Activated CD8-positive, alpha-beta memory T cell treated with anti-CD3 and anti-CD28 coated beads for 36 hours (primary cell): ENCODE measurements at places on chromosomes 7 and 10. TPM values are rescaled to one million over a fixed set of nuclear protein-coding genes. Genes with fewer than 3 reads are reported as not detected.

The CPA2 gene
- not detected for total RNA-seq

The TNS3 gene
- 2.0 TPM for total RNA-seq

The ZNF488 gene
- 0.34 TPM for total RNA-seq

The NRAP gene
- not detected for total RNA-seq

The PFKP gene
- 277 TPM for total RNA-seq

The NUTM2E gene
- total RNA-seq = not detected

The GPR26 gene
- total RNA-seq = not detected

The SRRM3 gene
- not detected for total RNA-seq

The PRLHR gene
- total RNA-seq = not detected

The MARCHF5 gene
- 30.4 TPM for total RNA-seq

The DNAJB6 gene
- 105 TPM for total RNA-seq

The GRM3 gene
- total RNA-seq = not detected

The NUDT1 gene
- 85.5 TPM for total RNA-seq

The CHRM2 gene
- not detected for total RNA-seq

The SLC26A3 gene
- total RNA-seq = not detected

The SYPL1 gene
- total RNA-seq = 33.8 TPM

The GTPBP10 gene
- 43.6 TPM for total RNA-seq

The ADCYAP1R1 gene
- total RNA-seq = not detected

The MBL2 gene
- not detected for total RNA-seq

The STMP1 gene
- 26.4 TPM for total RNA-seq

The OR2A1 gene
- total RNA-seq = not detected

The ZCCHC24 gene
- total RNA-seq = 1.5 TPM

The TAF3 gene
- total RNA-seq = 20.3 TPM

The FOXI2 gene
- not detected for total RNA-seq
